ENCODE measurements at places on chromosomes 3 and 15.

- DNase-seq, result no peak
Observed at GRCh38 chr3:18252578-18252977, 172.6 kb downstream of the SATB1 start.

- no peak for DNase-seq
Observed at GRCh38 chr3:190384309-190384756, 3.6 kb upstream of the CLDN16 start.

GRCh38 chr3:173001622-173002021 is 139.4 kb downstream of the SPATA16 start:
- DNase-seq, result no peak

DNA sequence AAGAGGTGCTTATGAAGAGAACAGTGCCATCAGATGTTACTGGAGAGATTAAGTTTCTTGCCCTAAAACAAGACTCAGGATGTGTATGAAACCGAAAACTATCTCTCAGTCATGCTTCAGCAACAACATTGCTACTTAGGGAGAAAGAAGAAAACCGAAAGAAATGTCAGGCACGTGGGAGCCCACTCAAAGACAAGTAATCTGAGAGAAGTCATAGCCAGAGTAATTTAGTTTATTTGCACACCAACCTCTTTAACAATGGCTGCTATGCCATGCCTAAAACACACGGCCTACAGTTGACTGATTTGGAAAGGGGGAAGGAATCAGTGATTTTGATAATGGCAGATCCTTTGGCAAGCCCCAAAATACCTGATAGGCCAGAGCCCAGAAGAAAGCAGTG is 162.9 kb downstream of the TIGIT start:
- DNase-seq, result no peak
